Naive thymus-derived CD4-positive, alpha-beta T cell (primary cell): ENCODE measurements at places on chromosomes 1 and 21. TPM values are rescaled to one million over a fixed set of nuclear protein-coding genes. Genes with fewer than 3 reads are reported as not detected.

The IGSF3 gene
- total RNA-seq: 0.63 and 0.89 TPM in 2 replicates

The RUNX3 gene
- total RNA-seq: 96.9 TPM

The SLAMF9 gene
- not detected for total RNA-seq

The CFHR4 gene
- not detected for total RNA-seq

DNA sequence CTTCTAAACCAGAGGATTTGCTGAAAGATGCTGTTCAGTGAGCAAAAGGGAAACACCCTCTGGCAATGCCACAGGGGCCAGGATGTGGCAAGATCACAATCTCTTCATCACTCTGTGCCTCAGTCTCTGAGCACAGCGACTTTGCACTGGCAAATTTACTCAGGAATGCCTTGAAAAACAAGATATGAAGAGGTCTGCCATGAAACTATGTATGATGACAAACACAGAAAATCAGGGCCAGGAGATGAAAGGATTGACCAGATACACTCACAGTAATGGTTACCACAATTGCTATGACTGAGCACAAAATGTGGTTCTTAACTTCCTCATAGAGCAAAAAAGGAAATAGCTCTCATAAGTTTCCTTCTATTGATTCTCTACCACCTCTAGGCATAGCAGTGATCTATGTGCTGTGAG is 5.8 kb downstream of the TTC13 start:
- DNase-seq: peak; percentile 83

GRCh38 chr1:112536561-112536960 is 27.8 kb downstream of the WNT2B start:
- DNase-seq: no peak

DNA sequence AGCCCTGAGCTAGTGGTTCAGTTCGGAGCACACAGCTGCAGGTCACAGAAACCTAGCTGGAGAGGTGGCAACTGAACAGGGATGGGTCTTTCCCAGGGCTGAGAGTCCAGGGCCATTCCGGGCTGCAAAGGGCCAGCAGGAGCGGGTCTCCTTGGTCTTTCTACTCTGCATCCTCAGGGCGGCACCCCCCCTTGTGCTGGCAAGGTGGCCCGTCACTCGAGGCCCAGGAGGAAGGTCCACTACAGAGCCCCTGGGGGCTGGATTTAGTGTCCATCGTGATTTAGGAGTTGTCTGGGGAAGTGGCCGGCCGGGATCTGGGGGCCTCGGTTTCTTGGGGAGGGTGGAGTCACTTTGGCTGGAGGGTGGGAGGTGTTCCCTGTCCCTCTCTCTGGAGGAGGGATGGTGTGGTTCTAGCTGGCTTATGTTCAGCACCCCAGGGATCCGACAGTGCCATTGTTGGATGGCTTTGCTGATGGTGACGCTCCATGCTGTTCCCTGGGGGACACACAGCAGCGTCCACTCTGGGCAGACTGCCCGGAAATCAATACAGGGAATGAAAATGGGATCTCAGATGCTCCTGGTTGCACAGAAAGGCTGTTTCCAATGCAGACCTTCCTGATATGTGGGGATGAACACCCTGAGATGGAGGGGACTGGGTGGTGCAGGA is 64.4 kb downstream of the UMODL1 start:
- DNase-seq: no peak

GRCh38 chr1:33180226-33180910 is 1.5 kb downstream of the TRIM62 start:
- no peak for DNase-seq

- no peak for DNase-seq
Observed at GRCh38 chr1:197595304-197595904, 179.9 kb downstream of the DENND1B start.

GRCh38 chr1:245605480-245606156 is 450.8 kb downstream of the KIF26B start:
- DNase-seq: no peak
